ENCODE measurements at places on chromosomes 7 and 10.

DNA sequence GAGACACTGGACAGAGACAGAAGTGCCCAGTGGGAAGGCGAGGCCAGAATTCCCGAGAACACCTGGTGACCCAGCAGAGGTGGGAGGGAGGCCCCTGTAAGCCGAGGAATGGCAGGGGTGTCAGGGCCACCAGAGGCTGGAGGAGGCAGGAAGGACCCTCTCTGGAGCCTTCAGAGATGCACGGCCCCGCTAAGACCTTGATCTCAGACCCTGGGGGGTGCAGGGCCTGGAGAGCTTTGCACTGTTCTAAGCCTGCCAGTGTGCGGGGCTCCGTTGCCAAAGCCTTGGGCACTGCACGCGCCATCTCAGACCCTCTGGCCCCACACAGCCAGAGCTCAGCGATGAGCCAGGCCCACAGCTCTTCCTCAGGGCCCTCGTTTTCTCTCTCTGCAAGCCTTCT, 557.1 kb downstream of the PTPRN2 start:
- DNase-seq = no peak

GRCh38 chr7:34501156-34501555, 156.9 kb upstream of the NPSR1 start:
- no peak for DNase-seq

DNA sequence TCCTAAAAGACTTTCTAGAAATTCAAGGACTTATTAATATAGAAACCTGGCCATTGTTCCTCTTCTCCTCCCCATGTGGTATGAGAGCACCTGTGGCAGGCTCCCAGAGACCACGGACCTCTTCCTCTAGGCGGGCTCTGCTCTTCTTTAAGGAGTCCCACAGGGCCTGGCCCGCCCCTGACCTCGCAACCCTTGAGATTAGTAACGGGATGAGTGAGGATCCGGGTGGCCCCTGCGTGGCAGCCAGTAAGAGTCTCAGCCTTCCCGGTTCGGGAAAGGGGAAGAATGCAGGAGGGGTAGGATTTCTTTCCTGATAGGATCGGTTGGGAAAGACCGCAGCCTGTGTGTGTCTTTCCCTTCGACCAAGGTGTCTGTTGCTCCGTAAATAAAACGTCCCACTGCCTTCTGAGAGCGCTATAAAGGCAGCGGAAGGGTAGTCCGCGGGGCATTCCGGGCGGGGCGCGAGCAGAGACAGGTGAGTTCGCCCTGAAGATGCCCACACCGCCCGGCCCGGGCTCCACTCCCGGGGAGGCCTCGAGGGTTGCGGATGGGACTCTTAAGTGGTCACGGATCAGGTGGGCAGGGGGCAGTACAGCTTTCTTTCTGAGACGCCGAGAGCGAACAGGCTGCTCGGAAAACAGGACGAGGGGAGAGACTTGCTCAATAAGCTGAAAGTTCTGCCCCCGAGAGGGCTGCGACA, at the start of gene SLC26A4:
Gene SLC26A4, plus strand, starts transcription at position 448 of the 700 bp plus-strand sequence. CDS start 814 bp downstream, outside the sequence.
- DNase-seq = no peak

DNA sequence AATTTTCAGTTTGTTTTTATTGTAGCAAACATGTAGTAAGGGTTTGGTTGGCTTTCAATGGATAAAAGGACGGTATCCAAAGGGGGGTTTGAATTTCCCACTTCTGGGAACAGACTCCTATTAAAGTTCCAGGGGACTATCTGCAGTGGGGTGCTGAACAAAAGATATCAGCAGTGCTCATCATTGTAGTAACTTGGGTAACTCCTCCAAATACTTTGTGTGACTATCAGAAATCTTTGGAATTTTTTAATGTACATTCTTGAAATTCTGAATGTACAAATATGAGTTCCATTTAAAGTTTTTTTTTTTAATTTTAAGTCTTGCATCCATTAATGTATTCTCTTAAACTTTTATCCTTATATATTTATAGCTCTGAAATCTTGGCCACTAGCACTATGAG, 42.1 kb downstream of the CYP51A1 start:
- DNase-seq = no peak

DNA sequence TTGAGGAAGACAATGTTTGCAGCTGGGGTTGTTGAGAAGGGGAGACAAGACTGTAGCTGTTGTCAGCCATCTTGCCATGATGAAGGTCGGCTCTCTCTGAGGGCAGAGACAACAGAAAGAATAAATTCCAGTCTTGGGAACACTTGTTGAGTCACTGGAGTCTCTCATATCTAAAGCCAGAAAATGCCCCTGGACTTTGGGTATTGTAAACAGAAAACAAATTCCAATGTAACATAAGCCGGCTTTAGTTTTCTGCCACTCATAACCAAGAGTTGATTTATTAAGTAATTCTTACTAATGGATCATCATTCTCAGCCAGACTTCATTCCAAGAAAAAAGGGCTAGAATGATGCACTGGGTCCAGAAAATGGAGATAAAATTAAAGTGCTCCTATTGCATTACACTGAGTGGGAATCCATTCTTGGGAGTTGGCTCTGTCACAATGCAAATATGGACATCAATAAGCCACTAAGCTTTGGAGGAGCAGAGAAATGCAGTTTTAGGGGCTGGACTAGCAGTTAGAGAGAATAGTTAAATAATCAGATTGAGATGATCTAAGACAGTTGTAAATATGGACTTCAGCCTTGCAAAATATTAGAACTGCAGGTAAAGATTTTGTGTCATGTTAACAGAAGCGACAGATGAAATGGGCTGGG, 78.9 kb downstream of the ADAM12 start:
- no peak for DNase-seq

GRCh38 chr7:17095931-17096330, 202.5 kb upstream of the AHR start:
- DNase-seq = no peak

- DNase-seq = no peak
Measured at GRCh38 chr7:112431803-112432202, 18.5 kb upstream of the IFRD1 start.

GRCh38 chr10:93566435-93567276, at the start of gene FFAR4:
Gene FFAR4 (plus strand): TSS chr10:93566665. CDS start chr10:93566721, 56 bp downstream.
- DNase-seq = no peak

- DNase-seq = no peak
Measured at GRCh38 chr7:155048006-155048405, 22.1 kb upstream of the HTR5A start.

GRCh38 chr10:32114508-32114907, 58.3 kb upstream of the KIF5B start:
- no peak for DNase-seq

DNA sequence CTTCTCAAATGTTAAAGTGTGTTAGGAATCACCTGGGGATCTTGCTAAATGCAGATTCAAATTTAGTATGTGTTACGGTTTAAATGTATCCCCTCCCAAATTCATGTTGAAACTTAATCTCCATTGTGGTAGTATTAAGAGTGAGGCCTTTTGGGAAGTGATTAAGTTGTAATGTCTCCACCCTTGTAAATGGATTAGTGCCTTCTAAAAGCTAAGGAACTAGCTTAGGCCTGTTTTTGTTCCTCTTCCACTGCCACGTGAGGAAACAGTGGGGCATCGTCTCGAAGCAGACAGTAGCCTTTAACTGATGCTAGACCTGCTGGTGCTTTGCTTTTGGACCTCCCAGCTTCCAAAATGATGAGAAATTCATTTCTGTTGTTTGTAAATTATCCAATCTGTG, 52.3 kb upstream of the SEMA3D start:
- DNase-seq = no peak

DNA sequence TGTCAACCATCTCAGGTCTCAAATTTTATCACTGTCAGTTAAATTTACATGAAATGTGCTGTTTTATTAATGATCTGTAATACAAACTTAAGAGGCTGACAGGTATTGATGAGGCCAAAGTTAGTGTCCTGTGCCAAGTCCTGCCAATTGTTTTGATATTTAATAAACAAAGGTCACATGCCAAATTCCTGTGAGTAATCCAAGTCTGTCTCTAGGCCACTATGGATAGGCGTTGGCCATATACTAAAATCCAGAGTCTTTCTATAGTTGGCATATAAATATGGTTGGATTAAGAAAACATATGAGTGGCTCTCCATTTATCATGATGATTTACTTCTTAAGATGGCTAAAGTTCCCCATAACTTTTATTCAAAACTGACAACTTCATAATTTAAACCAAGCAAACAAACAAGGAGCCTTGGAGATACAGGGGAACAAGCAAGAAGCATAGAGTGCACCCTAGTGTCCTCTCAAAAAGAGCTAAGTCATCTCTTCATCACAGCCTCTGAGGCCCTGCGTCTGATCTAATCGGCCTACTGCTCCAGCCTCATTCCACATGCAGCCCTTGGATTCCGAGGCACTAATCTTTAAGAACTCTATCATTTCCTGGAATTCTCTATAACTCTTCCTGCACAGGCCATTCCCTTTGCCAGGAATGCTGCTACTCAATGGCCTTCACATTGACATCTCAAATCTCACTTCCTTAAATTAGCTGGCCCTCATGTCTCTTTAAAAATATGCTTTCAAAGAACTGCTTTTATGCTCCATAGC, 32.7 kb upstream of the NRCAM start:
- DNase-seq = no peak

GRCh38 chr10:43616697-43617370, 10.6 kb downstream of the ZNF485 start:
- no peak for DNase-seq

DNA sequence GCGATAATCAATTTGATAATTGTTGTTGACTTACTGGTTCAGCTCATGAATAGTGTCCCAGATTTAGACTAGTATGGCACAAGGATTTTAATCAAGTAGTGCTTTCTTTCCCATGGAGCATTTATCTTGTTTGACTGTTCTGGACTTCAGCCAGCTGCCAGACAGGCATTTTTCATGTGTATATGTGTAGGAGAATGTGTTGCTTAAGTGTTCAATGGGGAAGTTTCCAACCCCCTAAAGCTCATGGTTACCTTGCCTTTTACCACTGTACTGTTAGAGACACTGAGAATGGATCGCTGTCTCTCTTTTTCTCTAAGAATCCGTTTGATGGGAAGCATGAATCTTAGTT, 103.9 kb downstream of the LRRC4 start:
- no peak for DNase-seq

DNA sequence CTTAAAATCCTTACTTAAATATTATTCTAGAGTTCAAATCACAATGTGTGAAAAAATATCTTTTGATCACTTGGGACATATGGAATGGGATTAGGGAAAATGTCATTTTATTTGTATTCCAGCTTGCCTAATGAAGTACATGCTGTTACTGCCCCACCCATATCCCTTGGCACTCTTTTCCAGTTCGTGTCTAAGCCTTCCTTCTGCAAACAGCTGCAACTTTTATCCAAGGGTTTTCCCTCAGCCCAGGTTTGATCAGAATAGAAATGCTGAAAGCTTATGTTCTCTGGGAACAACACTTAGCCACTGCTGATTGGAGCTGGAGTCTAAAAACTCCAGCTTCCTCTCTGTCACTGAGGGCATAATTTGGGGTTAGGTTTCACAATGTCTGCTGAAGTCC, 214.1 kb upstream of the FAM3C start:
- no peak for DNase-seq

DNA sequence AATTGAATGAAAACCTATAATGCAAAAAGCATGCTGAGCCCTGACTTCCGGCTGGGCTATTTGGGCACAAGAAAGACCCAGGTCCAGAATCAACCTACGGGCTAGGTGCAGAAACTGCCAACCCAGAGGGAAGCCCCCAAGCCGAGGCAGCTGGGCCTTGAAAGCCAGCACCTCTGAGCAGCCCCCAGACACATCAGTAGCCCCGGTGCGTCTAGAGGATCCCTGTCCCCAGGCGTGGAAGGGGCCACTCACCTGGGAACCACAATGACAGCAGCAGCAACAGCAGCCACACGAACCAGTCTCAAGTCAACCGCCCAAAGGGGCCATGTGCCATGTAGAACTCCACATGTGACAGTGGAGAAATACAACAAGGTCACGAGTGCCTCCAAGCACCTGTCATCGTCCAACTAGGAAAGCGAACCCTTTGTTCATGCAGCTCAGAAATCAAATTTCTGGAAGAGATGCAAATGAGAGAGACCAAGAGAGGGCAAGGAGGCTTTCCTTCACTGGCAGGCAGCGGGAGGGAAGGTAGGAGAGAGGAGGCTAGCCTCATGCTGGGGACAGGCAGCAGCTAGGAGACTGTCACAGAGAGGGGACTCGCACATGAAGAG, 57.5 kb upstream of the CHST15 start:
- no peak for DNase-seq

DNA sequence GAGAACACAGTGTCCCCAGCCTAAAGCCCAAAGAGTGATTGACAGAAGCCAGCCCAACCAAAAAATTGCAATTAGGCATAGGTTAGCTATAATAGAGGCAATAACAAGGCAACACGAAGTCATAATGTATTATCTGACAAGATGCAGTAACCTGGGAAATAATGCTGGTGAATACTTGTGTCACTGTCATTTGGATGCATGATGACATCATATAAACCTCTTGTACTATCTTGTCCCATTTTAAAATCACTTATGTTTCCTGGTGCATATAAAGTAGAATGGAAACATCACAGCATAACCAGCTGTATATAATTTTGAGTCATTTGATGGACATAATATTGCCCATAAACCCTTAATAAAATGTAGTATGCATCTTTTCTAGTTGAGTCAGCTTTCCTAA, 1138.3 kb upstream of the LRRTM3 start:
- DNase-seq = no peak

GRCh38 chr7:47581804-47582763, at the start of gene TNS3:
Gene TNS3 (minus strand): TSS chr7:47582111. CDS start chr7:47439636, 142,475 bp downstream.
- DNase-seq = no peak

DNA sequence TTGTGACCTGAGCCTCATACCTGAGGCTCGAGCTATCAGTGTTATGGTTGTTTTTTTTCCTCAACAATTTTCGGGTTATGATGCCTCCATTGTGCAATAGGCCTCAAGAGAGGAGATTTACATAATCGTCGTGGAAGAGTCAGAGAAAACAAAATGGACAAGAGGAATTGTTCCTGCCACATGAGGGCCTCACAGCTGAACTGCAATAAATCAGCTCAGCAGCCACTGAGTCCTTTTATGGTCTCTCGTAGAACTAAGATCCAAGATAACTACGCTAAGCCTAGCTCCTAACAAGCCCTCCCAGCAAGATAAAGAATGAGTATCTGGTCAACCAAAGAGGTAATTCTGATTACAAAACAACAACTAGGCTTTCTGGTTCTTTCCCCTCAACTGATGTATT, 336.8 kb downstream of the WDR11 start:
- DNase-seq = no peak

- no peak for DNase-seq
Measured at GRCh38 chr7:24133691-24134090, 150.3 kb upstream of the NPY start.

GRCh38 chr7:69791739-69792138, 193.5 kb downstream of the AUTS2 start:
- no peak for DNase-seq

GRCh38 chr10:7400068-7400715, 10.6 kb downstream of the SFMBT2 start:
- no peak for DNase-seq

DNA sequence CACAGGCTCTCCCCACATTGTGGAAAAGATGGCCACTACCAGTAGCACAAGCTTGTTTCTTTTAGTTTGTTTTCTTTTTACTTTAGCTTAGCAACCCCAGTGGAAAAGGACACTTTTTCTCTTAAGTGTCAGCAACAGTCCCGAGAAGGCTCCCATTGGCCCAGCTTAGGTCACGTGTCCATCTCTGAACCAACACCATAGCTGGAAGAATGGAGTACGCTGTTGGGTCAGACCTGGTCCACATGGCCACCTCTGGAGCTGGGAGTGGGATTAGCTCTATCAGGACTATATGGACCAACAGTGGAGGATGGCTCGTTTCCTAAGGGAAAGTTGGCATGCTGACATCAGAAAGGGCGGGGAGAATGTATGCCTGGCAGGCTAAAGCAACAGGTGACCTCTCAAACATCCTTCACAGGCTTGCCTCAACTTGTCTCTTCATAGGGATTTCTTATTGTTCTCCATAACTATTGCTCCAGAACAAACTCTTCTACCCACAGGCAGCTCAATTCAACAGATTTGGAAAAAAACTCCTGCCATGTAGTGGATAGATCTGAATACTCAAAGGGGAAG, 27.6 kb upstream of the NEUROG3 start:
- DNase-seq = no peak

Measured in BJ (cell line).